ENCODE measurements at places on chromosomes 2 and 18.

- DNase-seq, result no peak
Observed at GRCh38 chr2:180061546-180061945, 54.4 kb upstream of the CWC22 start.

DNA sequence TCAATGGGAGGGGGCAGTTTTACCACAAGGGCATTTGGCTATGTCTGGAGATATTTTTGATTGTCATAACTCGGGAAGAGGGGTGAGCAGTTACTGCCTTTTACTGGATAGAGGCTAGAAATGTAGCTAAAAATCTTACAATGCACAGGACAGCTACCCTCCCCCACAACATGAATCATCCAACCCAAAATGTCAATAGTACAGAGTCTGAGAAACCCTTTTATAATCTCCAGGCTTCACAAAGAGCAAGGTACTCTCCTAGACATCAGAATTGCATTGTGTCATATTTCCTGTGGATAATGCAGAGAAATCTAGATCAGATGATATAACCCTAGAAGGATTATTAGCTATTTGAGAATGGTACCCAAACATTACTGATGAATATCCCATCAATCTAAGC, 277.1 kb upstream of the NRP2 start:
- no peak for DNase-seq

GRCh38 chr18:58344861-58345463, 283.9 kb downstream of the ALPK2 start:
- DNase-seq, result no peak

GRCh38 chr2:175111200-175111657, 56.8 kb downstream of the ATF2 start:
- DNase-seq, result no peak

DNA sequence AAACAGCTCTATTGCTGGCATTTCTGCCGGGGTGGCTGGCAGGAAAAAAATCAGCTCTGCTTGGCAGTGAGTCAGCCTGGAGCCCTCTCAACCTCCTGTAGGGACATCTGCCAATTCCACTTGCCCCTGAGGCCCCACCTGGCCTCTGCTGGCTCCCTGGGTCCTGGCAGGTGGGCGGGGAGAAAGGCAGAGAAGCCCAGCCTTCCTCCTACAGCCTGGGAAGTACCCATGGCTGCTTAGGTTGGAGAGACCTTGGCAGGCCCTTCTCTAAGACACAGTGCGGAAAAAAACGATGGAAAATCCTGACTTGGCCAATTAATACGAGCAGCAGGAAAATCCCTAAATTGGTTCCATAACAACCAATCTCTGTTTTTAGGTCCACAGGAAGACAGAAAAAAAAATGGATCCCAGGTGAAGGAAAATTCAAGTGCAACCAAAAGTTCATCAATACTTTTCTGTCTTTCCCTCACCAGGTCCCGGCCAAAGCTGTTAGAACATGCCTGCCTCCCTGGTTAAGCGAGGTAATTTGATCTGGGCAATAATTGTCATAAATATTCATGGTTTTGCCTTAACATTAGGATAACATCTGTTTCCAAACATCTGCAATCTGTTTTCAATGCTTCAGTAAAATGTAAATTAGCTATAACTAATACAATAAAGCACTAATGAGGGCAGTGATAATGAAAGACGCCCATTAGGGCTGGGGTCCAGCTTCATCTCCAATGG, 245.9 kb downstream of the TFCP2L1 start:
- no peak for DNase-seq

- no peak for DNase-seq
Observed at GRCh38 chr2:176166272-176166671, 9.2 kb downstream of the HOXD3 start.

- no peak for DNase-seq
Observed at GRCh38 chr2:53036196-53036595, 731.4 kb upstream of the CHAC2 start.

DNA sequence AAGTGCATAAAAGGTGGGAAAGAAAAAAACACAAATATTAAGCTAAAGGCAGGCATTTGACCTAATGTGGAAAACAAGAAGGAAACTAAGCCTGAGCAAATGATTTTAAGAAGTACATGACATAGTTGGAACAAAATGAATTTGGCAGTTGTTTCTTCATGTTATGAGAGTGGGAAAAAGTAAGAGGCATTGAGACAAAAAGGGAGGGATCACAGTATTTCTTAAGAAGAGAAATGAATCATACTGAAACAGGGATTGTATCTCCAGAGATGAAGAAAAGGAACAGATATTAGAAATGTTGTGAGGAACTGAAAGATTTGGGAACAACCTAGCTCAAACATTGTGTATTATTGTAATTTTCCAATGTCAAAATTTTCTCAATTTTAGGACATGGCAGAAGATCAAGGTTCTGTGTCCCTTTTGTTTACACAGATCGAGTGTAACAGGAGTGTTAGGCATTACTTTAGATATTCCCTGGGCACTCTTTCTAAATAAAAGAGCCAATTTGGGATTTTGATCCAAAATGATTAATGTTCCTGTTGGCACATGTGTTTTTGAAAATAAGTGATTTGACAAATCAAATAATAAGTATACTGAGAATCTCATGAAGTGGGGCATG, 98.6 kb downstream of the CALCRL start:
- DNase-seq, result no peak

Measured in stimulated activated CD8-positive, alpha-beta memory T cell treated with anti-CD3 and anti-CD28 coated beads, Interleukin-12 subunit alpha, Interleukin-12 subunit beta, amount 100 ng/mL, for 4 hours (primary cell).